Activated naive CD8-positive, alpha-beta T cell treated with anti-CD3 and anti-CD28 coated beads for 36 hours (primary cell): ENCODE measurements at places on chromosomes 1 and 21.

DNA sequence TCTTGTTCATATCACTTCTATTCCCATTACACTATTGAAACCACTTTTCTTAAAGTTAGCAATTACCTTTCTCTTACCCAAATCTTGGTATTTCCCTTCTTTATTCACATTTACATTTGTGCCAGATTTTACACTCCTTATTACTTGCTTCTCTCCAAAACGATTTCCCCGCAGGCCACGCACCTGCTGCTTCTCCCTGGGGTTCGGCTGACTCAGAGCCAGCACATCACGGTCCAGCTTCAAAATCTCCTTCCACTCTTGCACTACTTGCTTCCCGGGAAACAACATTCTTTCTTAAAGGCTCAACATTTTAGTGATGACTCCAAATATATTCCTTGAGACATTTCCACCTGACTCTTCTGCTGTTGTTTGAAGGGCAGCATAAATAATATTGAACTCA lies 20.7 kb downstream of the LHX9 start:
- H3K36me3 ChIP-seq = no peaks in the 10 kb centered on the region
- H3K27me3 ChIP-seq = peaks cover 34% of the 10 kb centered on the region
- H3K4me3 ChIP-seq = no peak overlapping the region
- H3K27ac ChIP-seq = no peak overlapping the region

GRCh38 chr1:228842094-228842775 lies 107.0 kb downstream of the RHOU start:
- no peaks in the 10 kb centered on the region for H3K4me1 ChIP-seq
- no peak for DNase-seq
- H3K27me3 ChIP-seq = no peaks in the 10 kb centered on the region
- no peak overlapping the region for H3K4me3 ChIP-seq

GRCh38 chr1:187641015-187641414 lies 812.3 kb downstream of the PLA2G4A start:
- no peaks in the 10 kb centered on the region for H3K27me3 ChIP-seq
- no peak overlapping the region for H3K27ac ChIP-seq
- H3K36me3 ChIP-seq = peaks cover 2% of the 10 kb centered on the region
- no peaks in the 10 kb centered on the region for H3K4me1 ChIP-seq
- no peak overlapping the region for H3K4me3 ChIP-seq
- DNase-seq = no peak

DNA sequence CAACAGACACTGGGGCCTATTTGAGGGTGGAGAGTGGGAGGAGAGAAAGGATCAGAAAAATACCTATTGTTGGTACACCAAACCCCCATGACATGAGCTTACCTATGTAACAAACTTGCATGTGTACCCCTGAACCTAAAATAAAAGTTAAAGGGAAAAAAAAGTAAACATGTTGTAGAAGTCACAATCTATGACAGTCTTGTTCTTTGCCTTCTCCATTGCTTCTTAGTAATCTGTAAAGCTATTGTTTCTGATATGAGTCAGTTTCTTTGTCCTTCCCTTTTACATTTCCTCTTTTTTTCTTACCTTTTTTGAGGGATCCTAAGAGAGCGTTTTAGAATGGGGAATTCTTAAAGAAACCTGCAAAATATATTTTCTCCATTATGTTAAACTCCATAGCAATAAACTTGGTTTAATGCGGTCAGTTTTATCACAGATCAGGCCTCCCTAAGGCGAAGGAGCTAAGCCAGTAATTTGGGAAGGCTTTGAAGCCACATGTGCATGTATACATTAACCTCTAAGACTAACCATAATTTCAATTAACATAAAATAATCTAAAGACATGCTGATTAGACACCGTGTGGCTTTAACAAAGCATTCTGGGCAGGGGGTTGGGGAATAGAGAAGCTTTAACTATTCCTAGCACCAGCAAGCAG lies 77.8 kb upstream of the C1orf105 start:
- DNase-seq = no peak
- peaks cover 10% of the 10 kb centered on the region for H3K36me3 ChIP-seq
- no peak overlapping the region for H3K4me3 ChIP-seq
- H3K27me3 ChIP-seq = peaks cover 4% of the 10 kb centered on the region
- peaks cover 54% of the 10 kb centered on the region for H3K4me1 ChIP-seq

GRCh38 chr1:18951818-18952391 lies 4.6 kb downstream of the IFFO2 start:
- DNase-seq = peak; percentile 89
- peaks cover 13% of the 10 kb centered on the region for H3K36me3 ChIP-seq
- no peaks in the 10 kb centered on the region for H3K27me3 ChIP-seq
- H3K4me1 ChIP-seq = peaks cover 80% of the 10 kb centered on the region
- peak overlapping the region; percentile 95 for H3K27ac ChIP-seq
- peak overlapping the region; percentile 57 for H3K4me3 ChIP-seq

DNA sequence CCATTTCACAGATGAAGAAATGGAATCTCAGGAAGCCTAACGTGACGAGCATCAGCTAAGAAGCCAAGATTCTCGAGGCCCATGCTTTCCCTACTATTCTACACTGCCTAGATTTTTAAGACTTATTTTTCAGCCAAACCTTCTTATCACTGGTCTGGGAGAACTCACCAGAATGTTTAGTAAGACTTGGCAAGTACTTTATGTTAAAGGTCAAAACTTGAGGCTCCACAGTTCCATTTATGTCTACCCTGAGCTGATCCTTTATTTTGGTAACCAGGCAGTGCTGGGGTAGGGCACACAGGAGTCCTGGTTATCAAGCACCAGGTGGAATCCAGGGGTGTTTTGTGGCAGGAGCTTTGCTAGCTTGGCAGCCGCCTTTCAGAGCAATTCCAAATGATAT lies 16.8 kb downstream of the PLXNA2 start:
- H3K4me1 ChIP-seq = no peaks in the 10 kb centered on the region
- H3K4me3 ChIP-seq = no peak overlapping the region
- H3K27me3 ChIP-seq = peaks cover 8% of the 10 kb centered on the region
- H3K36me3 ChIP-seq = no peaks in the 10 kb centered on the region

GRCh38 chr1:40796939-40797667 lies 13.5 kb downstream of the KCNQ4 start:
- peak overlapping the region; percentile 33 for H3K4me3 ChIP-seq
- peaks cover 48% of the 10 kb centered on the region for H3K4me1 ChIP-seq
- no peak for DNase-seq

DNA sequence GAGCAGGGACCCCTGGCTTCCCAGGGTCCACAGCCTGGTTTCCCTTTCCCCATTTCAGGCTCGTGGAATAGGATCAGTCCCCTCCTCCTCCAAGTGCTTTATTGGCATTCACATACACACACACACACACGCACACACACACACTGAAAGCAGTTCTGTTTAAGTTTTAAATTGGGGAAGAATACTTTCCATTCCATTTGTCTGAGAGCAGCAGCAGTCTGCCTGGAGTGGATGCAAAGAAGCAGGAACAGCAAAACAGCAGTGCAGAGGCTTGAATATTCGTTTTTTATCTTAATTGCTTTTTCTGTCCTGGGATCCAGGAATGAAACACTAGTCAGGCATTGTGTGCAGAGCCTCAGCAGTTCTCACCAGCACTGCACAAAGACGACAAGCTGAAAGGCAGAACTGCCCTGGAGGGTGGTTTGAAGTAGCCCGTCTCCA lies 7.1 kb downstream of the CYB561D1 start:
- H3K36me3 ChIP-seq = peaks cover 3% of the 10 kb centered on the region
- H3K27me3 ChIP-seq = no peaks in the 10 kb centered on the region
- H3K27ac ChIP-seq = peak overlapping the region; percentile 23
- H3K4me3 ChIP-seq = no peak overlapping the region
- peaks cover 87% of the 10 kb centered on the region for H3K4me1 ChIP-seq

DNA sequence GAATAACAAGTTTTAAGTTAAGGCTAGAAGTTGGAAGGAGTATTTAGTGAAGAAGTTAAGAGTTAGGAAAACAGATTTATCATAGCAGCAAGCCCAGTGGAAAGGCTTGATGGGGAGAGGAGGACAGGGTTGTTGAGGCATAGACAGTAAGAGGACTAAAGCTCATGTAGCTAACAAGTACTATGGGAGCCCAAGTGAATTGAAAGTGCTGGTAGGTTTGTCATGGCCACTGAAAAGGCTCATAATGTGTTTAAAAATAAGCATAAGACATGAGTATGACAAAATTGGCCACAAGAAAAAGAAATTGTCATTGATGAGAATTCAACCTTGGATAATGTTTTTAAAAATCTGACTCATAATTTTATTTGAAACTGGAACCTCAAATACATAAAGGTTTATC lies 49.2 kb upstream of the CRB1 start:
- H3K27ac ChIP-seq = no peak overlapping the region
- H3K27me3 ChIP-seq = no peaks in the 10 kb centered on the region
- H3K4me3 ChIP-seq = no peak overlapping the region
- DNase-seq = no peak

GRCh38 chr1:234647245-234647644 lies 37.3 kb upstream of the IRF2BP2 start:
- no peaks in the 10 kb centered on the region for H3K4me1 ChIP-seq
- no peaks in the 10 kb centered on the region for H3K27me3 ChIP-seq

GRCh38 chr1:67898033-67898726 lies 64.9 kb upstream of the GNG12 start:
- H3K36me3 ChIP-seq = no peaks in the 10 kb centered on the region
- no peak overlapping the region for H3K4me3 ChIP-seq
- peaks cover 15% of the 10 kb centered on the region for H3K27me3 ChIP-seq

- H3K27ac ChIP-seq = peak within 1 kb of the TSS; percentile 69
- peaks cover 69% of the 10 kb centered on the region for H3K27me3 ChIP-seq
- DNase-seq = peak; percentile 73
- H3K4me3 ChIP-seq = peak within 1 kb of the TSS; percentile 81
Observed at GRCh38 chr1:186680245-186681061, at the start of gene PTGS2. Gene PTGS2, minus strand, starts transcription at chr1:186680423. Its CDS starts 133 bp downstream, at chr1:186680290.

DNA sequence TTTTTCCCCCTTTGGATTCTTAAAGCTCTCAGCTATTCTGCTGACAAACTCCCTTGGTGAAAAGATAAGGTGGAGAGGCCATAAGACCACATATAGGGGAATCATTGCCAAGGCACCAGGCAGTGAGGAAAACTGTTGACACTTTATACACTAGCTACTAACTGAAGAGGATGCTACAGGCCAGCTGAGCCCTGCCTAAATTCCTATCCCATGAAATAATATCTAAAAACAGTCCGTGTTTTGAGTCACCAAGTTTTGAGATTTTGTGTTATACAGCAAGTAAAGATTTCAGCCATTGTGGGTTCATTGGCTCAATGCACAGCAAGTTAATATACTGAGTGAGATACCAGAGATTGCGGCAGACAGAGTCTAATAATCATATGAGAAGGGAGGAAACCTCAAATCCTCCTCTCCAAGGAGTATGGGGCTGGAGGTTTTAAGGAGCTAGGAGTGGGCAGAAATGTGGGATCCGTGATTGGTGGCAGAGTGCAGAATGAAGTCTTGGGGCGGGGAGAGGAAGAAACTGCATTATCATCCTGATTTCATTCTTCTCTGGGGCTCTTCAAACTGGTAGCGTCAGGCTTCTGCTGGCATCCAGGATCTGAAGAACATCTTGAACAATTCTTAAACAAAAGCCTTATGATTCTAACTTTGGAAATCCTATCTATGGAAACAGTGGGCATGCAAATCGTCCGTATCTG lies 9.2 kb downstream of the CLDN8 start:
- H3K27me3 ChIP-seq = no peaks in the 10 kb centered on the region
- H3K27ac ChIP-seq = no peak overlapping the region
- no peaks in the 10 kb centered on the region for H3K4me1 ChIP-seq

- no peak overlapping the region for H3K4me3 ChIP-seq
- H3K36me3 ChIP-seq = no peaks in the 10 kb centered on the region
Observed at GRCh38 chr1:80646053-80646452, 1154.7 kb upstream of the ADGRL2 start.

DNA sequence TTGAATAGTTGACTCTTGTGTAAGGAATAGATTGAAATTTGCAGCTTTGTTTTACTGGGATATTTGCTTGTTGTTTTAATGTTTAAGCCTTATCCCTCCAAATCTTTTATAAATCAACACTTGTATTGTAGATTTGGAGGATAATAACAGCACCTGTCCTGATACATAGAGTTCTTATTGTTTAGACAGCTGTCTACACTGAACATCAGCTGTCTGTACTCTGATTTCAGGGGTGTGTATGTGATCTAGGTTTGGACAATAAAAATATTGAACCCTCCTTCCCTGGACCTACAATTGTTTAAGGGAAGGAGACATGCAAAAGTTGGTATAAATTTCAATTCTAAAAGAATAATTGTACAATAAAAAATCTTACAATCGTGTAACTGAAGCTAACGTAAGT lies 48.3 kb upstream of the DPH5 start:
- H3K4me1 ChIP-seq = peaks cover 37% of the 10 kb centered on the region
- H3K27me3 ChIP-seq = no peaks in the 10 kb centered on the region
- H3K27ac ChIP-seq = no peak overlapping the region
- peaks cover 37% of the 10 kb centered on the region for H3K36me3 ChIP-seq

- H3K36me3 ChIP-seq = no peaks in the 10 kb centered on the region
- peaks cover 7% of the 10 kb centered on the region for H3K27me3 ChIP-seq
- DNase-seq = no peak
Observed at GRCh38 chr1:215636258-215636965, 69.3 kb downstream of the KCTD3 start.

GRCh38 chr1:117824616-117825015 lies 104.8 kb downstream of the GDAP2 start:
- H3K27me3 ChIP-seq = peaks cover 17% of the 10 kb centered on the region
- H3K36me3 ChIP-seq = no peaks in the 10 kb centered on the region
- DNase-seq = no peak
- H3K4me1 ChIP-seq = no peaks in the 10 kb centered on the region
- no peak overlapping the region for H3K4me3 ChIP-seq

DNA sequence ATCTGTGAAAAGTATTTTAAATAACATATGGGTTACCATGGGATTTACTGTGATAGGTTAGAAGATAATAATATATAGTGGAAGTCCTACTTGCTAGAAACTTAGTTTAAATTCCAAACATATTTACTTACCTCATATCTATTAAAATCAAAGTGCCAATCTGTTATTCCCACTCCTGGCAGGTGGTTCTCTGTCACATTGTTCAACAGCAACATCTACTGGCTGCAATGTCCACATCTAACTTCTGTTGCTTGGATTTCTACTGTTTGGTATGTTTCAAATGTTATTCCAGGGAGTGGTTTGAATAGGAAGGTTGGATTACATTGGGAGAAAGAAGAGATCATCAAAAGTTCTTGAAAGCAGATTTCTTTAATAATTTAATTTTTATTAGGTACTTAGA lies 122.5 kb upstream of the NCAM2 start:
- no peaks in the 10 kb centered on the region for H3K36me3 ChIP-seq
- no peak overlapping the region for H3K27ac ChIP-seq
- H3K27me3 ChIP-seq = no peaks in the 10 kb centered on the region
- H3K4me3 ChIP-seq = no peak overlapping the region
- no peak for DNase-seq
- H3K4me1 ChIP-seq = no peaks in the 10 kb centered on the region

DNA sequence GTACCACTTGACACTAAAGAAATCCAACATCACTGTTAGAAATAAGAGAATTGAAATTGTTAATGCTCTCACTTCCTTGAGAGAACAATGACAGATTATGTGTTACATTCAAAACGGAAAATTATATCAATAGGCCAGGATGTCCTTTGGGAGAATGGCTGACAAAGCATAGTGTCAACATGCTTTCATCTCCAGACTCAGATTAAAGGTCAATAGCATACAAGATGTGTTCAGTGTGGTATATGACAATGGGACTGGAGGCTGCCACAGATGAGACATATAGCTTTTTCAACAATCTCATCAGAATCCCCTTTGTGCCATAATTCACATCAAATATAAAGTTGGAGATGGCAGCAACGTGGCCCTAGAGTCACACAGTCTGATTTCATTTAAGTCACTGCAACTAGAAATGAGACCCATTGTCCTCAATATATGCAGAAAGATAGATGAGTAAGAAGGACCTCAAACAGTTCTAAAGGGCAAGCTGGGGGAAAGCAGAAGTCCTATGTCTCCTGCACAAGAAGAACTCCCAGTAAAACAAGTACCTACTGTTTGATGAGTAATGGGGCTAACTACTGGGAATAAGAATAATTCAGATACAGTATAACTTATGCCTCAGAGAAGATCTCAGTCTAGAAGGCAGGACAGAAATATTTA lies 327.9 kb downstream of the TTLL7 start:
- DNase-seq = no peak
- no peak overlapping the region for H3K27ac ChIP-seq
- H3K36me3 ChIP-seq = peaks cover 3% of the 10 kb centered on the region
- H3K4me1 ChIP-seq = peaks cover 2% of the 10 kb centered on the region
- H3K27me3 ChIP-seq = no peaks in the 10 kb centered on the region
